Activated CD4-positive, alpha-beta T cell treated with anti-CD3 and anti-CD28 coated beads for 4 hours (primary cell): ENCODE measurements at places on chromosomes 1 and 21.
A peak's percentile ranks its signal among the peaks of the same experiment; 100 is the strongest.

DNA sequence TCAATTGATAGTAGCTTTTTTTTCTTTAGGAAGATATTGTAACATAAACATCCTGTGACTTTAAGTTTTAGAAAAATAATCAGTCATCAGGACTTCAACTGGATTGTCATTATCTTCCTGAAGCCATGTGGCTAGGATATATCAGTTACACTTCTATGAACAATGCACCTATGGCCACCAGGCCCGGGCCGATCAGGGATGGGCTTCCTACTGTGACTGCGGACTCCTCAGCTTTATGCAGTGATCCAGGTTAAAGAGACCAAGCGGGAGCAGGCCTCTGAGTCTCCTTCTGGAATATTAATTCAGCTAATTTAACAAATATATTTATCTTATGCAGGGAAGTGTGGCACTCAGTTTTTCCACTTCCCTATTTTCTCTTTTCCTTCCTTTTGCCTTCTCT, 200.6 kb downstream of the ADGRL2 start:
- DNase-seq, result no peak

DNA sequence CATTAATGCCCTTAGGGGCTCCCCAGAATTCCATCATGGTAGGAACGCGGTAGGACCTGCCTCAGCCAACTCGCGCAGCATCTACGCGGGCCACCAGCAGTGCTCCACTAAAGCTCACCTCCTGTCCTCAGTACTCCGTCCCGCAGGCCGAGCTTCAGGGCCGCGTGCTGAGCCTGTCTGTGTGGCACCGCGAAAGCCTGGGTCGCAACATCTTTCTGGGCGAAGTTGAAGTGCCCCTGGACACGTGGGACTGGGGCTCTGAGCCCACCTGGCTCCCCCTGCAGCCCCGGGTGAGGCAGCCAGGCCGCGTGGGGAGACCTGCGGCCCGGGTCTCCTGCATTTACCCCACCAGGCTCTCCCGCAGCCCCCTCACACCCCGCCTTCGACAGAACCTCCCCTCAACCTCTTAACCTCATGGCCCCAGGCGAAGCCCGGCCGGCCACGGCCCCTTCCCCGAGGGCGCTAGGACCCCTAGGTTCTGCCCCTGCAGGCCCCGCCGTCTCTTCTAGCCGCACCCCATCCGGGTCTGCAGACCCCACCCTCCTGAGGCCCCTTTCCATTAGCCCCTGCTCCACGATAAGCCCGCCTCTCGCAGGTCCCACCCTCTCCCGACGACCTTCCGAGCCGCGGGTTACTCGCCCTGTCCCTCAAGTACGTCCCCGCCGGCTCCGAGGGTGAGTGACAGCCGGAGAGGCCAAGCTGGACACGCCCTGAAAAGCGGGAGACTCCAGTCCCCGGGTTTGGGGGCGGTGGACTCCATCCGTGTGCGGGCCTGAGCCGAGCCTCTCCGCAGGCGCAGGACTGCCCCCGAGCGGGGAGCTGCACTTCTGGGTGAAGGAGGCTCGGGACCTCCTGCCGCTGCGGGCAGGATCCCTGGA, 9.1 kb downstream of the SYTL1 start:
- no peak for DNase-seq

GRCh38 chr1:68294367-68295066, 62.2 kb upstream of the WLS start:
- DNase-seq, result no peak

- no peak for DNase-seq
Observed at GRCh38 chr1:55539652-55540512, 324.7 kb upstream of the USP24 start.

DNA sequence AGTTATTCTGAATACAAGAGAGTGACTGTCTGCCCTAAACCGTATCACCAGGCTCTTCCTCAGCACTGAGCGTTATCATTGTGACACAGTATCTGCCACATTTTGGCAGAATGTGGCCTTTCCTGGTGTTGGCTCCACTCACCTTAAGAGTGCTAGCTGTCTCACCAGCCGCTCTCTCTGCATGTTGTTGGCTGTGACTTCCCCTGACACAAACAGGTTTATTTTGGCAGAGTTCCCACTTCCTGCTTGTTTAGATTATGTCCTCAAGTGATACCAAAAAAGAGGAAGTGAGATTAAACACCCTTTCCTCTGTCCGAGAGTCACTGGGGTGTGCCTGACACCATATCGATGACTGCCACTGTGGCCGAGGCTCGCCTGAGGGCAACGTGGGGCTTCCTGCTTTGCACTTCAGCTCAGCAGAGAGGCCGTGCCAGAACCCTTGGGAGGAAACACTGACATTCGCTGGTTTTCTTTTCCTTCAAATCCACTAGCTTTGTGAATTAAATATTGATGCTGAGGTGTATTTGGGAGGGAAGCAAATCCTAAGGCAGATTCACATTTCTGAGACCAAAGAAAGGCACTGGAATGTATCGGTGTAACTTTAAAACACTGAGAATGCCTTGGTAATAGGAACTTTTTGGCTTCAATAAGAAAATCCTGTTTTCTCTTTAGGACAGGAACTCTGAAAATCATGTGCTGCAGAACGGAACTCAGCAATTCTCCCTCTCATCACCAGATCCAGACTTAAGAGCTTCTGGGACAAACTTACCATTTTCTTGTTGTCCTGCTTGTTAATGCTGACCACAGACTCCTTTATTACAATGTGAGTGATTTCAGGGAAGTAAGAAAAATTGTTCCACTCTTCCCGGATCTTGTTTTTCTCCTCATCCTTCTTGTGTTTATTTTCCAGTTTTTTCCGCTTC, 102.1 kb downstream of the JAK1 start:
- peak; percentile 24 for DNase-seq

DNA sequence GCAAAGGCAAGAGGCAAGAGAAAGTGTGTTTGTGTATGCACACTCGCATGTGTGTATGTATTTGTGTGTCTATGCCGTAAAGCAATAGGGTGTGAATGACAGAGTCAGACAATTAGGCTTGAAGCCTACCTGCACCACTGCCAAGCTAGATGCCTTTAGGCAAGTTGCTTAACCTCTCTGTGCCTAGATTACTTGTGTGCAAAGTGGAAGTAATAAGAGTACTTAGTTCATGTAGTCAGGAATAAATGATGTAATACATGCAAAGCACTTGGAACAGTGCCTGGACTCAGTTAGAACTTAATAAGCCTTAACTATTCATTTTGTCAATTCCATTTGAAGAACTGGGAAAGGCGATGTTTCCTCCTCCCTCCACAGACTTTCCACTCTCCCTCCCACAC, 31.7 kb downstream of the LAMB3 start:
- no peak for DNase-seq

DNA sequence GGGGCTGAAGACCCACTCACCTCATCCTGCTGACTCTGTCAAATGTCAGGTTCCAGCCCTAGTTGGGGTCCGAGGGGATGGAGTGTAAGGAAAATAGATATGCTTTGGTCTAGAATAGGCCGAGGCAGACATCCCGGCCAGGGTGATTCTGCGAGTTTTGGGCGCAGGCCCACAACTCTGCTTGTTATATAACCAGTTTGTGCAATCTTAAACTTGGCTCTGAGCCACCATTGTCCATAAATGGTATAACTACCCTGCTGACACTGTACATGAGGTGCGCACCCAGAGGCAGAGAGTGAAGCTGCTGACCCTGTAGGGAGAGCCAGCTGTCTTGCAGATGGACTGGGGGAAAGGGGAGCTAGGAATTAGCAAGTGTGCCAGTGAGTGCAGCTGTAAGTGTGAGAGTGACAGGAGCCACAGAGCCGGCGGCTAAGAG, 1388.8 kb downstream of the AMY1C start:
- no peak for DNase-seq

DNA sequence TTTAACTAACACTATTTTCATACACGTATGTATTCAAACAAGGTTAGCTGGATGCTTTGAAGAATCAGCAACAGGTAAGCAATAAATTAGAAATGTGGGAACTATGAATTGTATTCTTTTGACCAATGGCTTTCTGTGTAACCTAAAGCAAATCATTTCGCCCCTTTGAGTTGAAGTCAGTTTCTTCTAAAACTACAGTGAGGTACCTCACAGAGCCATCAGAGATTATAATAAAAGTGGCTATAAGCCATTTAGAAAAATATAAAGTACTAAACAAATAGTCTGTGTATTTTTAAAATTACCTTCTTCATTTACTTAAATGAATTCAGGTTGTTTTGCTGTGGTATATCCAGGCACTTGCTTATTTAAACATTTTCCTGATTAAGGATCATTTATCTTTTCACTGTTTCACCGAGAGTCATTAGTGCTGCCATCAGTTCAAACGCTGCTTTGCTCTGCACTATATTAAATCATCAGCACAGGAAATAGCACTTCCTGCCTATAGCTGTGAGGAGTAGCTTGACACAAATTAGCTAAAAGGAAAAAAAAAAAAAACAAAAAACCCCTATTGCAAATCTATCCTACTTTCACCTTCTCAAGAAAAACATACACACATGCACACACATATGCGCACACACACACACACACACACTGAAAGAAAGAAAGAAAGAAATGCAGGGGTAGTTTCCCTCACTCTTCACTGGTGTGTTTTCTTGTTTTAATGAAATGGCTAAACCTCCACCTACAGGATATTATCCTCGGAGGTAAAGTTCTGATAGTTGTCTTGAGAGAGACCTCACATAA, 39.8 kb upstream of the C1orf105 start:
- peak; percentile 46 for DNase-seq

GRCh38 chr1:17052641-17053040, 1.2 kb downstream of the SDHB start:
- DNase-seq, result no peak

DNA sequence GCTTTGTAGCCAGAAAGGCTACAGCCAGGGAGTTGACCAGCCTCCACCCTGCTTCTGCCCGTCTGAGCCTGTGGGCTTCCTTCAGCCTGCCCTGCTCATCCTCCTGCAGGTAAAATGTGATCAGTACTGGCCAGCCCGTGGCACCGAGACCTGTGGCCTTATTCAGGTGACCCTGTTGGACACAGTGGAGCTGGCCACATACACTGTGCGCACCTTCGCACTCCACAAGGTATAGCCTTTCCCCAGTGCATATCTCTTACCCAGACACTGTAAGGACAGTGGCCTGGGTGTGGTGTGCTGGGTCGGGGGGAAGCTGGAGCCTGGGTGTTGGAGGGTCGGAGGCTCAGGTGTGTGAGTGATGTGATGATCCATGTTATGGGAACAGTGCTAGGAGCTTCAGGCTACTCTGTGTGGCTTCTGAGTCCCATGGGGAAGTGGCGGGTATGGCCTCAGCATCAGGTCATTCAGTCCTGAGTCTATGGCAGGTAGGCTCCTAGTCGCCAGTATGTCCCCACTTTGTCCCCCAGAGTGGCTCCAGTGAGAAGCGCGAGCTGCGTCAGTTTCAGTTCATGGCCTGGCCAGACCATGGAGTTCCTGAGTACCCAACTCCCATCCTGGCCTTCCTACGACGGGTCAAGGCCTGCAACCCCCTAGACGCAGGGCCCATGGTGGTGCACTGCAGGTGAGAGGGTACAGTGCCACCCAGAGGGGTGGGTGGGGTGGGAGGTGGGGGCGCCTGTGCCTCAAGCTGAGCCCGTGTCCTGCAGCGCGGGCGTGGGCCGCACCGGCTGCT, 31.2 kb upstream of the KDM4A start:
- DNase-seq, result no peak
